ENCODE measurements at places on chromosomes 1 and 21. TPM values are rescaled to one million over a fixed set of nuclear protein-coding genes. Genes with fewer than 3 reads are reported as not detected.

GRCh38 chr1:97243973-97244560 lies 522.5 kb downstream of the PTBP2 start:
- DNase-seq, result no peak

DNA sequence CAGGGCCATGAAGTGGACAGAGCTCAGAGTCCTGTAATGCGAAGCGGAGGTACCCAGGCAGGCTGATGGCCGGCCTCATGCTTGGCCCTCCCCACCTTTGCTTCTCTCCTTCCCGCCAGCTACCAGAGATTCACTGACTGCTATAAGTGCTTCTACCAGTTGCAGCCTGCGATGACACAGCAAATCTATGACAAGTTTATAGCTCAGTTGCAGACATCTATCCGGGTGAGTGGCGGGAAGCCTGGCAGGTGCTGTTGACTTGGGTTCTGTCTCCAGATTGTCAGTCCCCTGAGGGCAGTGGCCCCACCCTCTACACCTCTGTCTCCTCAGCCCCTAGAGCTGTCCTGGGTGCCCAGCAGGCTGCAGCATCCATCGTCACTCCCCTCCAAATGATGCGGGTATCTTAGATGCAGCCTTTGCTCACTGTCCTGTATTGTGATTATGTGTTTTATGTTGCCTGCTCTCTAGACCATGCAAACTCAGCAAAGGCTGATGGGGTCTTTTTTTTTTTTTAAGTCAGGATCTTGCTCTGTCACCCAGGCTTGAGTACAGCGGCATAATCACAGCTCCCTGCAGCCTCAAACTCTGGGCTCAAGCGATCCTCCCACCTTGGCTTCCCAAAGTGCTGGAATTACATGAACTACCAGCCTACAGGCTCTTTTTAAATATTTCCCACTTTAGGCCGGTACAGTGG lies 9.6 kb upstream of the BGLAP start:
- DNase-seq, result no peak

DNA sequence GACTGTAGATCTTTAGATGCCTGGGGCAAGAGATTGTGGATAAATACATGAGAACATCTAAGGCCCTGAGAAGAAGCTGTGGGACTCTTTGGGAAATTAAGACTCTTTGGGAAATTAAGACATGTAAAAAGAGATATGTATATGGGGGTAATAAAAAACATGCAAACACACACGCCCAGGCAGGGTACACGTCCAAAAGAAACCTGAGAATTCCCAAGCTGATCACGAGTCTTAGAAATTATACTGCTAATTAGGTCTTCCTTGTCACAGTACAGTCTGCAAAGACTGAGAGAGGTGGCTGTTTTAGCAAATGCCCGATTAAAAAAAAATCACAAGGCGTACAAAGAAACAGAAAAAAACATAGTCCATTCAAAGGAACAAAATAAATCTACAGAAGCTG lies 39.3 kb upstream of the ERO1B start:
- no peak for DNase-seq

GRCh38 chr1:69693921-69694675 lies 126.4 kb downstream of the LRRC7 start:
- no peak for DNase-seq

DNA sequence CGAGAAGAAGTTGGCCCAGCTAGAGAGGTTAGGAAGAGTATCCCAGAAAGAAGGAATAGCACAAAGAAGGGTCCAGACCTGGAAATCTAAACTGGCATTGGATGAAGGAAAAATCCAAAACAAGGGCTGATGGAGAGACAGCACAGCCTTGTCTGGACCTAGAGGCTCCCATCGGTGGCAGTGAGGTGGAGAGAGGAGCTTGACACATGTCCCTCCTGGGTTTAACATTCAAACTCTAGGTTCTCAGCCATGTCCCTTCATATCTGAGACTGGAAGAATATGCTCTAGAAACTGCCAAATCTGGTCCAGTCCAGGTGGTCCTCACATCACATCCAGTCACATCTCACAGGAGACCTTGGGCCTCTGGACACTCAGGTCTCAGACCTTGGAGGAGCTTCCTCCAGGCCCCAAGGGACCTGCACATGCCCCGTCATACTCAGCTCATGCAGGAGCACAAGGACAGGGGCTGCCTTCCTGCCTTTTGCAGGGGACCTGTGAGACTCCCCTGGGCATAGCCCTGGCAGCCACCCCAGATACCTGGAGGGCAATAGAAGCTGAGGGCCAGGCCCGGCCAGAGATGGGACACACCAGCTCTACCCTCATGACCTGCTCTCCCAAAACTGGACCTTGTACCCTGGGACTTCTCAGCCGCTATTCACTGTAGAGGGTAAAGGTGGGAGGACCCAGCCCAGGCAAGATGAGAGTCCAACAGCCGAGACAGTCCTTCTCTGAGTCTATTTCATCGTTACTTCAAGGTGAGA lies 7.5 kb downstream of the TMEM125 start:
- no peak for DNase-seq

DNA sequence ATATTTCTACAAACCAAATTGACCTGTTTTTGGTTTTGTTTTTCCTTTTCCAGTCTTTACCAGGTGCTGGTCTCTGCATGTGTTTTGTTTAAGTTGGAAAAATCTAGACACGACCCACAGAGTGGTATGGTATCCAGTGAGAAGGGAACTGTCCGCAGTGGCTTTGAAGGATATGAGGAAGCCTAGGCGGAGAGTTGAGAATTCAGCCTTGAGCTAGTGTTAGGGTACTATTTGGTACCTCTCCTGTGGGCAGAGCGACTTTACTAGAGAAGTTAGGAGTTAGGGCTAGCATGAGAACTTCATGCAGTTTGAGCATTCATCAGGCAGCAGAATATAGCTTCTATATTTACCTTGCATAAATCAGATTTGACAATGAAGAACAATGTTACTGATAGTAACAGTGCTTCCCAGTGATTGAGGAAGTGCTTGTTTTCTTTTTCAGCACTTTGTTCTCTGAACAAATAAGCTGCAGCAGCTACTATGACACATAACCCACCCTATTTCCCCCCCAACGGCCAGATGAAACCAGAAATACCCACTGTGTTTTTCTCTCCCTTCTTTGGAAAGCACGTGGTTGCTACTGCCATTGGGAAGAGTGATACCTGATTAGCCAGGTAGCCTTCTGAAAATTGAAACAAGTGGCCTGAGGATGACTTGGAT lies 19.0 kb downstream of the MRPS6 start:
- DNase-seq, result no peak

DNA sequence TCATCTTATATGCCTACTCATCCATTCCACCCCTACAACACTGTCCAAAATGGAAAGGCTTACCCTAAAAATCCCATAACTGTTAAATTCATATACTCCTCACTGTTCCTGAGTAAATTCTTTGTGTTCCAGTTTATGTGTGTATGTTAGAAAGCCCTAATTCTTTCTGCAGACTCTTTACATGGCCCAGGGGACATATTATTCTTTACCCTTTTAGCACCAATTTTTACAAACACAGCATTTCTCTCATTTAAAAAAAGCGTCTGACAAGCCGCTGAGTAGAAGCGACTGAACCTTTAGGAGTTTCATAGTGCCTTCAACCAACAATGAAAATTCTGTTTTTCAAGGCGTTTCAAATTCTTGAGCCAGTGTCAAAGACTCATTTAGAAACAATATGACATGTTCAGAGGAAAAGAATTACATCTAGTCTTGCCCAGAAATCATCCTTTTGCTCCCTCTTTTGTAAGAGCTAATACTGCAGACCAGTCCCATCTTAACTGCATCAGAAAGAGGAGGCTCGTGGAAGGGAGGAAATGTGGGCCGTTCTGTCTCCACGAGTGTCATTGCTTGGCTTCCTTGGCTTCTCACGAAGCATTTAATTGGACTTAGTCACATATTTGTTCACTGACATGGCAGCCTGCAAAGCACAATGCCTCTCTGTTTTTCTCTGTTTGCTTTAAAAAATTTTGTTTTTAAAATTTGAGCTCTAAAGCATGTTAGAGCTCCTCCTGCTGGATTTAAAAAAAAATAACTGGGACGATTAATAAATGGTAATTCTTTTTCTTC lies 21.3 kb upstream of the C1orf105 start:
- DNase-seq, result peak; percentile 61

GRCh38 chr21:41620982-41621381 lies 113.0 kb upstream of the TMPRSS2 start:
- DNase-seq, result no peak

DNA sequence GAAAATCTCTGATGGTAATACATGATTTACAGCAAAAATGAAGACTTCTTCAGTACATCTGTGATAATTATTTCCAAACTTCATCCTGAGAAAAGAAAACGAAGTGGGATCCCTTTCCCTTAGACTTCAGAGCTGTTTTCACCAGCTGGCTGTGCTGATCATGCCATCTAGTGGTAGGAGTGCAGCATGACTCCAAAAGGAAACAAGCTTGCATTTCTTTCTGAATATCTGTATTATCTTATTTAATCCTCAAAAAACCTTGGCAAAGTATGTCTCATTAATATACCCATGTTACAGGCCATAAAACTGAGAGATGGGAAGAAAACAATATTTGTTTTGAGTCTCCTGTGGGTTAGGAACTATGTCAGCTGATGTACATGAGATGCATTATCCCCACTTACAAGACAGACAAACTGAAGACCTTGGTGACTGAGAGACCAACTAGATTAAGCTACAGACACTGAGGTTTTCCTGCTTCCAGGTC lies 9.8 kb upstream of the GJA8 start:
- DNase-seq, result no peak

GRCh38 chr1:46490656-46491442 lies 1.2 kb downstream of the DMBX1 start:
- no peak for DNase-seq

DNA sequence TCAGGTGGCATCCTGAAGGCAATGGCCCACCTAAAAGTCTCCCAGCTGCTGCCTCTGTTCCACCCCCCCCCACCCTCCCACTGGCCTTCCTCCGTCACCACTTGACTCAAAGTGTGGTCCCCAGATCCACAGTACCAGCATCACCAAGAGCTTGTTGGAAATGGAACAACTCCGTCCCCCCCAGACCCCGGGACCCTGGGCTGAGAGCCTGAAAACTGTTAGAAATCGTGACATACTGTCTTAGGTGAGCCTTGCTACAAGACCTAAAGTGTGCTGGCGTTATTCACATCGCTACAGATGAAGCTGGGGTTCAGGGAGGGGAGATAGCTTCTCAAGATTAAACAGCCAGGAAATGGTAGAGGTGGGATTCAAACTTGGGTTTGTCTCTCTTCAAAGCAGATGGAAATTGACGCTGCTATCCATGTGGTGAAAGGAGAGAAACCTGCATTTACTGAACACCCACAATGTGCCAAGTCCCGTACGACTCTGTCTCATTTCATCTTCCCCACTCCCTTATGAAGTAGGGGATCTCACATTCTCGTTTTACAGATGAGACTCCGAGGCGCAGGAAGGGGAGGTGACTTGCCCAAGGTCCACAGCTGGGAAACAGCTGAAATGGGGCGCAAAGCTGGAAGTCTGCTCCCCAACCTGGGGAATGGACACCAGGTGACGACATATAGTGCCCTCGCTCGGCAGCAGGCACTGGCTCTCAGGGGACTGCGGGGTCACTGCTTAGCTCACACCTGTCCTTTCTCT lies 52.8 kb upstream of the IFFO2 start:
- no peak for DNase-seq

GRCh38 chr1:107430540-107431228 lies 289.8 kb downstream of the NTNG1 start:
- no peak for DNase-seq

- DNase-seq, result no peak
Measured at GRCh38 chr21:23812485-23812884, 1794.8 kb downstream of the MRPL39 start.

DNA sequence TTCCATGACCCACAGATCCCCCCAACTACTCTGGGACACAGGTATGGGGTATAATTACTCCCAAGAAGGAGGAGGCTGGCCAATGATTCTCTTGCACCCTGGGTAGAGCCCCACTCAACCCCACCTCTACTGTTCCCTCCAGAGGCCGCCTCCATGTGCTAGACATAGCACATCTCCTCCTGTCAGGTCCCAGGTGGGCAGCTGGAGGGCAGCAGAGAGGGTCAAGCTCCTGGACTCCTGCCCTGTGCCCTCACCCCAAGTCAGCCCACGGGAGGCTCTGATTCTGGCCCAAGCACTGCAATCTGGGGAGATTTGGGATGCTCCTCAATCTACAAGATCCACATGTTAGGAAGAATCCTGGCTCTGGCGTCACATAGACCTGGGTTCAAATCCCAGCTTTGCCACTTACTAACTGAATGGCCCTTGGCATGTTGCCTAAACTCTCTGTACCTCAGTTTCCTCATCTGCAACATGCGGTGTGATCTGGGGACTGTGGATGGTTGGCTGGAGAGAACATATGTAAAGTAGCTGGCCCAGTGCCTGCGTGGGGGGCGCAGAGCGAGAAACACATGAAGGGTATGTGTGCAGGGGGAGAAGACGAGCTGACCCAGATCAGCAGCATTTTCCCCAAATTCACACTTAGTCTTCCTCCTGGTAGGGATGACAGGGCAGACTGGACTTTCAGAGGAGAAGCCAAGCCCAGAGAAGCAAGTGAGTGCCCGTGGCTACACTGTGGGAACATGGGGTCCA lies 23.2 kb downstream of the TNNT2 start:
- DNase-seq, result no peak

DNA sequence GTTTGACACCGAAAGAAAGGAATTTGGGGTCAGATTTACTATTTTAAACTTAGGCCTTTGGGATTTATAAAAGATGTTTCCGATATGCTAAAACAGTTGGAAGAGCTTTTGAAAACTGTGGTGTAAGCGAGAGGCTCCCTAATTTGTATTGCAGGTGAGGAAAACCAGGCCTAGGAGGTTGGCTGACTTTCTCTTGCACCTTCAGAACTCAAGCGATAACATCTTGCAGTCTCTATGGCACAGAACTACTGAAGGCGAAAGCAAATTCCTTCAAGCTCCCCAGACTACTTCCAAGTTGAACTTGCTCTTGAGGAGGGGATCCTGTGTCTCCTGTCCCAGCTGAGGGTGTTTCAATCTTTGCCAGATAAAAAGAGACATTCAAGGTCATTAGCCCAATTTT lies 685.7 kb downstream of the ADGRL2 start:
- DNase-seq, result no peak

GRCh38 chr1:67582625-67583461 lies 102.2 kb upstream of the GADD45A start:
- no peak for DNase-seq

GRCh38 chr1:175635092-175635491 lies 108.3 kb downstream of the TNR start:
- DNase-seq, result no peak

DNA sequence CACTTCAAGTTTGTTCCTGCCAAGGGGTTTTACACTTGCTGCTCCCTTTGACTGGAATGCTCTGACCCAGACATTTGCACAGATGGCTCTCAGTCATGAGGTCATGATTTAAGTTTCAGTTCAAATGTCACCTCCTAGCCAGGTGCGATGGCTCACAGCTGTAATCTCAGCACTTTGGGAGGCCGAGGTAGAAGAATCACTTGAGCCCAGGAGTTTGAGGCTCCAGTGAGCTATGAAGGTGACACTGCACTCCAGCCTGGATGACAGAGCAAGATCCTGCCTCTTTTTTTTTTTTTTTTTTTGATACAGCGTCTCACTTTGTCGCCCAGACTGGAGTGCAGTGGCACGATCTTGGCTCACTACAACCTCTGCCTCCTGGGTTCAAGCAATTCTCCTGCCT lies 4.5 kb upstream of the ZMYM4 start:
- no peak for DNase-seq

- DNase-seq, result no peak
Measured at GRCh38 chr1:12532405-12533315, 85.3 kb downstream of the DHRS3 start.

- no peak for DNase-seq
Measured at GRCh38 chr1:41547336-41547735, 62.9 kb upstream of the EDN2 start.

- no peak for DNase-seq
Measured at GRCh38 chr1:215002471-215002870, 80.1 kb upstream of the KCNK2 start.

CHI3L2 gene
- total RNA-seq, result 18.7 TPM

EEIG2 gene
- 5.0 TPM for total RNA-seq

OR2T11 gene
- not detected for total RNA-seq

SORT1 gene
- total RNA-seq, result 152 TPM

MTARC2 gene
- 30.7 TPM for total RNA-seq

Measured in right cardiac atrium (tissue), 5 donors.